Inflammatory macrophage (primary cell): ENCODE measurements at places on chromosomes 3 and 15.
A peak's percentile ranks its signal among the peaks of the same experiment; 100 is the strongest.

- DNase-seq = no peak
Measured at GRCh38 chr3:126322181-126322967, 34.8 kb downstream of the KLF15 start.

GRCh38 chr15:41873711-41874110 lies 20.1 kb downstream of the SPTBN5 start:
- DNase-seq = no peak

DNA sequence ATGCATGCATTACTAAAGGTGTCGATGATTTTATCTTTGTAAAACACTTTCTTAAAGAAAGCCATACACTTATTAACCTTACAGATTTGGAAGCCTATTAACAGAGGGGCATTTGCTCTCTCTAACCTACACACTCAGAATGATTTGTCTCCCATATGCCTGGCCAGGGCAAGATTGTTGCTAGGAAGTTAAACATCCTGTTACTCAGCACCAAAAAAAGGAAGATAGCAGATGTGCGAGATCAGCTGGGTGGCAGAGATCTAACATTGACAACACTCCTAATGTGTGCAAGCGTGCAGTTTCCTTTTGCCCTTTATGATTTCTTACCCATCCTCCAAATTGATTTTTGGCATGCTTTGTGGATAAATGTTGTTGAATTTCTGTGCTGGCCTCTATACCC lies 73.9 kb upstream of the TMEM108 start:
- DNase-seq = no peak

- DNase-seq = no peak
Measured at GRCh38 chr3:16382845-16383244, 117.8 kb downstream of the OXNAD1 start.

GRCh38 chr15:33045066-33045810 lies 149.3 kb downstream of the FMN1 start:
- no peak for DNase-seq

DNA sequence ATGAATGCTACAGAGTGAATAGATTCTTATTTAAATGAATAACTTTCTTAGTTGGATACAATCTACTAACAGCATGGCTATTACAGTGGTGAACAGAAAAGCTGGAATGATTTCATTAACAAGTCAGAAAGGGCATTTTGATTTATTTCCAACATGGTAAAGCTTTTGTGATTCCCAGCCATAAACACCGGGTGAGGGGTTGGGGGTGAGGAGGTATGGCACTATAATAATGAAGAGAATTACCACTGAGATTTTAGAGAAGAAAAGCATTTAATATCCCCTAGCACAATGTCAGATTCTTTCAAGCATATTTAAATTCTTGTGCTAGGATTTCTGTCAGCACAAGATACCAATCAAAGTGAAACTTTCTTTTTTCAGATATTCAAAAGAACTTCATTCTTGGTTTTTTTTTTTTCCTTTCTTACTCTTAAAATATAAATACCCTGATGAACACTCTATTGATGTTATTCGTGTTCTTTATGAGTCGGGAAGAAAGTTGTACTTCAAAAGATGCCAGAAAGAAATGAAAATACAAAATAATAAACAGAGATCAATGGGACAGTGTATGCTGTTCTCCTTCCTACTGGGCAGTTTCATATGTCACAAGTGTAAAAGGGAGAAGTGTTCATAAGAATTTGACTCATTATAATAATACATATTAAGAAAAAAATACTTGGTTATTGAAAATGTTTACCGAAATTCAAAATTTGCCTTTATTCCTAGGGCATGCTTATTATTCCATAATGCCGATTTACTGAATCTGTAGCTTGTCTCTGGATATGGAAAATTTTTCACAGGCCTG lies 522.8 kb downstream of the CADM2 start:
- no peak for DNase-seq

- no peak for DNase-seq
Measured at GRCh38 chr15:33461671-33462070, 150.9 kb downstream of the RYR3 start.

DNA sequence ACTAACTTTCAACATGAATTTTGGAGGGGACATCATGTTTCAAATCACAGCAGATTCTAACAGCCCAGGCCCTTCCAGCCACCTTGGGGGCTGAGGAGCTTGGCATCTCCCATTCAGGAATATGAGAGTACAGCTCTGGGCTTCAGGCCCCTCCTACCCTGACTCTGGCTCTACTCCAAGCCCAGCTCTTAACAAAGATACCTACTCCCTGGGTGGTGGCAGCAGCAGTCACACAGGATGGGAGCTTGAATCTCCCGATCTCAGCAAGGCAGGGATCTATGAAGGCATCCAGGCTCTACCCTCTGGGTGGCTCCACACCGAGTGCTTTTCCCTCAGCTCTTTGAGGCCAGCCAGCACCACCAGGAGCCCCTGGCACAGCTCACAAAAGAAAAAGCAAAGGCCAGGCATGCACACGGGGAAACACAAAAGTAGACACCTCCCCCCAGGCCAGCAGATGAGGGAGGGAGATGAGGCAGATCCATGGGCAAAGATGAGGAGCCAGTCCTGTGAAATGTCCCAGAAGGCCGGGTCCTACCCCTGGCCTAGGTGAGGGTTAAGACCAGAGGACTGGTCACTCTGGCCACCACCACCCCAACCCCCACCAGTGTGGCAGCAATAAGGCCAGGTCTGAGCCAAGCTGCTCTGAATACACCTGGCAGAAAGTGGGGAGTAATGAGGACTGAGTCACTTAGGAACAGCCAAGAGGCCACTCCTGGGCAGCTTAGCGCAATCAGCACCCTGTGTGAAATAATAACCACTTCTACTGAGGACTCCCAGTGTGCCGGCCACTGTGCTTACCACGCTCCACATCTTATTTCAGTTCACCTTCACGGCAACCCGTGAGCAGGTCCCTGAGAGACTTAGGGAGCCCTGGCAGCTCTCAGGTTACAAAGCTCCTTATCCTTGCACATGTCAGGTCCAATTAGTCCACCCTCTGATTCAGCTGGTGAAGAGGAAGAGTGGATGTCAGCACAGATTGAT lies 24.3 kb downstream of the PLA2G4F start:
- no peak for DNase-seq

DNA sequence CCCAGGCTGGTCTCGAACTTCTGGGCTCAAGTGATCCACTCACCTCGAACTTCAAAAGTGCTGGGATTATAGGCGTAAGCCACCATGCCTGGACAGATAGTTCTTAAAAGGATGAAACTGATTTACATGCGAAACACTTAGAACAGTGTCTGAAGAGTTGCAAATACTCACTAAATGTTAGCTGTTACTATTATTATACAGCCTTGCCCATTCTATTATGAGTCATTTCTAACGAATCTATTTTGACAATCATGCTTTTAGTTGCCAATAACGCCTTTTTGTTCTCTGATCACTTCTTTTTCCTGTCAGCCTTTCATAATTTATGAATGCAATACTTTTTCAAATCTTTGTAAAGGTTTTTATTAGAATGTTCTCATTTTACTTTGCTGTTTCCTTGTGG lies 112.7 kb downstream of the SNRK start:
- DNase-seq = no peak

- no peak for DNase-seq
Measured at GRCh38 chr3:177182352-177182751, 14.9 kb downstream of the TBL1XR1 start.

DNA sequence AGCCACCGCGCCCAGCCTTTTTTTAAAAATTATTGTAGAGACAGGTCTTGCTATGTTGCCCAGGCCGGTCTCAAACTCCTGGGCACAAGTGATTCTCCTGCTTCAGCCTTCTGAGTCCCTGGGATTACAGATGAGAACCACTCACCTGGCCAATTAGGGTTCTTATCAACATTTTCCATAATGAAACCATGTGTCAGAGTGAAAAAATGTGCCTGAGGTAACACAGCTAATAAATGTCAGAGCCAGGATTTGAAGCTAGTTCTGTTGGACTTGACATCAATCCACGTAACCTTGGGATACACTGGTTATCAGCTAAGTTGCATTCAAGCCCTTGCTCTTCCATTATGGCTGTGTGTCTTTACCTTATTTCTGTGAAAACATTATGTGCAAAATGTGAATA lies 29.1 kb downstream of the CHST14 start:
- no peak for DNase-seq

DNA sequence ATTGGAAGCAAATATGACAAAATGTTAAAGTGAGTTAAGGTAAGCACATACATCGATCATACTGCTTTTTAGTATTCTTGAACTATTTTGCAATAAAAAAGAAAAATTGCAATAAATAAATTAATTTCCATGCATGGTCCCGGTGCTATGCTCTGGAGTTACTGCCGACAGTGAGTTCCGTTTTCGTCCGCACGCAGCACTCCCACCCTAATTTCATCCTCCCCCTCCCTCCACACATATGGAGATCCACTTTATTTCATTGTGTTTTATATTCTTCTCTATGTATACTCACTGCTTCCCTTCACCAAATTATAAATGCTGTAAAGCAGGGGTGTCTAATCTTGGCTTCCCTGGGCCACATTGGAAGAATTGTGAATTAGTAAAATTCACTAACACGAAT lies 247.3 kb downstream of the THSD4 start:
- no peak for DNase-seq

GRCh38 chr15:29867241-29868000 lies 45.2 kb upstream of the TJP1 start:
- no peak for DNase-seq

DNA sequence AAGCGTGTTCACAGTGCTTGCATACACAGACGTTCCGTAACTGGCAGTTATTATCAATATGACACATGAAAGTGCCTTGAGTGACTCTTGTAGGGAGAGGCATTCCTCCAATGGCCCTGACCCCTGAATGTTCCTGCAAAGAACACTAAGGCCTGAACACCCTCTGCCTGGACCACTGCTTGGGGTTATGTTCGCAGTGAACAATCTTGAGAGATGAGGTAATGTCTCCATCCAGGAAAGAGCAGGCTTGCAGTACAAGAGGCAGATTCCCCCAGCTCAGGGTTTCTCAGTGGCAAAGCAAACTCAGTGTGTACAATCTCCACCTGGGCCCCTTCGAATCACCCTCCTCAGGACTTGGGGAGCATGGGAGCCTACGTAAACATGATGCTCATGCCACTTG lies 324.6 kb downstream of the MAGI1 start:
- no peak for DNase-seq

DNA sequence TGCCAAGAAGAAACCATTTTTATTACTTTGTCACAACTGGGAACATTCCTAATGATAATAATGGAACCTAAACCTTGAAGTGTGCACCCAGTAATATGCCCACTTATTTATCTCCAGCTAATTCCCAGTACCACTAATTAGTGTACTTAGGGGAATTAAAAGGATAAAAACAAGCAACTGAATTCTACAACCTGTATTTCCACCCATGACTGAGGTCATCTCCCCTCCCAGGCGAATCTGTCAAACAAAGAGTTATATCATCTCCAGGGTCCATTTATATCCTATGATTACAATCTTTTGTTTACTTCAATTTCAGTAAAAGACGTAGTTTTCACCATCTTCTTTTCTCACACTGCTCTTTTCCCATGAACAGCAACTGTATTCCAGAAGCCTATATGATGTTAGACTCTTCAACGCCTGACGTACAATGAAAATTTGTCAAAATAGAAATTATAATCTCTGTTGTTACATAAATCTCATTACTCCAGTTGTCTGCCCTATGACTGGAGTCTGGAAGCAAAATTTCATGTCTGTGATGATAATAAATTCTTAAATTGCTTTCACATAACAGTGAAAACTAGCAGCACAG lies 177.6 kb downstream of the GOLIM4 start:
- no peak for DNase-seq

DNA sequence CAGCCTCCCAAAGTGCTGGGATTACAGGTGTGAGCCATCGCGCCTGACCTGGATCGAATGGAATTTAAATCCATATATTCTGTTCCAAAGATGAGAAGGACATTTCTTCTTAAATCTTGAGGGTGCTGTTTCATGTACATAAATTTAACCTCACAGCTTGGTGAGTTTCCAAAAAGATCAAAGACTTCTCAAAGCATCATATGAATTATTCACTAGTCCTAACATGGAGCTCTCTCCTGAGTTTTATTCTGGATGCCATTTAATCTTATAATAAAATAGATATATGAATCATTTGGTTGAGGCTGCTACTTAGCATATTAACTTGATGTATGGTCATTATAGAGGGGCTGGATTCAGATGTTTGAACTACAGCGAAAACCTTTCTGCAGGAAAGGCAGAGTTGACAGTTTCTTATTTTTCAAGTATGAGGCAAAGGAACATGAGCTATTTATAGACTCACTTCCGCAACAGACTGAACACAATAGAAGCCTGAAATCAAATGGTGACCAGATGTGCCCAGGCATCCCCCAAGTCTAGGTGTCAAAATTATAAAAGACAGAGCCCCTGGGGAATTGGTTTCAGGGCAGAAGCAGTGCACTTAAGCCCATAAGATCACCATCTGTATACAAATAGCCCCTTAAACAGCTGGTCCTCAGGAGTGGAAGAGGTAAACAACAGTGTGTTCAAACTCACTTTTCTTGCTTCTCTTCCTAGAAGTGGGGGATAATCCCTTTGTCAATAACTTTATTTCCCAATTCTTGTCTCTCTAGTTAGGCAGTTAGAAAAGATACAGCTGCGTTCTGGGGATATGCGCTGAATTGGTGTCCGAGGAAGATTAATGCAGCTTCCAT lies 29.7 kb downstream of the STARD9 start:
- DNase-seq = peak; percentile 30

DNA sequence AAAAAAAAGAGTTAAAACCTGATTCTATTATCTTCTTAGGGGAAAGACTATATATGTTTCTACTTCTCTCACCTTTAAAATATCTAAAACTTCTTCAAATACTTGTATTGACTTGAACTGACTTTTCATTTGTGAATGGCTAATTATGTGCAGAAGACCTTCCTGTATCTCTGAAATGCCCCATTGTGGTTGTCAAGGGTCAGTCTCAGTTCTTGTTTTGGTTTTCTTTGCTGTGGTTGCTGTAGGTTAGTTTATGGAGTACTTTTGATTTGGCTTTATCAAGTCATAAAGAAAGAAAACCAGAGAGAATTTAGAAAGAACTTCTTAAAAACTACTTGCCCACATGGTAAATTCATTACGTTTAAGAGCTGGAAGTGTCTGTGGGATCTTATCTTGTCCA lies 345.3 kb upstream of the POU1F1 start:
- no peak for DNase-seq

DNA sequence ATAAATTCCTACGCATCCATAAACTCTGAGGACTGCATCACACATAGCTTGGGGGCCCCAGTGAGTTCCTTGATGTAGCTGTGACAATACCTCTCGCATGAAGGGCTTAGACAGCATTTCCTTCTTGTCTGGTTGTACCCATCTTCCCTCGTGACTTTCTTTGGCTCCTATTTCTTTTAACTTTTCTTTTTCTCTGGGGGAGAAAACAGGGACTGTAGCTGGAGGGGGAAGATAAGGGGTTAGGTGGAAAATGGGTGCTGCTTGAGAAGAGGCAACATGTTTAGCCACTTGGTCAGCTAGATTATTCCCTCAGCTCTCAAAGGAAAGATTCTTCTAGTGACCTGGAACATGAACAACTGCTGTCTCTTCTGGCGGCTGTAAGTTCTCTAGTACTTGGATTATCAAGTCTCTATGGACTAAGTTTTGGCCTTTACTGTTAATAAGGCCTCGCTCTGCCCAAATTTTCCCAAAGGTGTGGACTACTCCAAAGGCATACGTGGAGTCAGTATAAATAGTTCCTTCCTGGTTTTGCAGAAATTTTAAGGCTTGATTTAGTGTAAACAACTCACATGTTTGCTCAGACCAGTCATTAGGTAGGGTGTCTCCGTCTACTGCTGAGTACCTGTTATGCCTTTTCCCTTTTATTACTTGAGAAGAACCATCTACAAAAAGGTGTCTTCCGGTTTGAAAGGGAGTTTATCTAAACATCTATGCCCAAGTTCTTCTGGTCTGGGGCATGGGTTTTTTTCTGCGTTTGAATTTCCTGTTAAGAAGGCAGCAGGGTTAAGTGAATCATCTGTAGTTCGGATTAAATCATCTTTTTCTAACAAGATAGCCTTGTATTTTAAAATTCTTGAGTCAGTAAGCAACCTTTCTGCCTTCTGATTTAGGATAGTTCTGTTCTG lies 21.0 kb upstream of the ATG7 start:
- no peak for DNase-seq
